CD4-positive, alpha-beta T cell treated with Interleukin-1 beta for 1 hour (primary cell): ENCODE measurements at places on chromosomes 16 and 17.

DNA sequence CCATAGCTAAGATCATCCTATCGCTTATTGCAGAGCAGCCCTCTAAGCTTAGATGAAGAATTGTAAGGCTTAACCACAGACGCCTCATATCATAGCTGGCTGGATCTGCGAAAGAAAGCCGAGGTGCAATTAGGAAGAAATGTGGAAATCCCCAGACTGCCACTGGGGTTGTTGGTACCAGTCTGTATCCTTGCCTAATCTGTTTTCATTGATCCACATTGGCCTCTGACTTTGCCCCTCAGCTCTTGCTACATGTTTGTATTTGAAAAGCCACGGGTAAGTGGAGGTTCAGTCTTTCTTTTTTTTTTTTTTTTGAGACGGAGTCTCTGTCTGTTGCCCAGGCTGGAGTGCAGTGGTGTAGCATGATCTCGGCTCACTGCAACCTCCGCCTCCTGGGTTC is 48.9 kb downstream of the TANGO6 start:
- DNase-seq = no peak

GRCh38 chr16:86663685-86664521 is 85.6 kb downstream of the FOXL1 start:
- DNase-seq = no peak

DNA sequence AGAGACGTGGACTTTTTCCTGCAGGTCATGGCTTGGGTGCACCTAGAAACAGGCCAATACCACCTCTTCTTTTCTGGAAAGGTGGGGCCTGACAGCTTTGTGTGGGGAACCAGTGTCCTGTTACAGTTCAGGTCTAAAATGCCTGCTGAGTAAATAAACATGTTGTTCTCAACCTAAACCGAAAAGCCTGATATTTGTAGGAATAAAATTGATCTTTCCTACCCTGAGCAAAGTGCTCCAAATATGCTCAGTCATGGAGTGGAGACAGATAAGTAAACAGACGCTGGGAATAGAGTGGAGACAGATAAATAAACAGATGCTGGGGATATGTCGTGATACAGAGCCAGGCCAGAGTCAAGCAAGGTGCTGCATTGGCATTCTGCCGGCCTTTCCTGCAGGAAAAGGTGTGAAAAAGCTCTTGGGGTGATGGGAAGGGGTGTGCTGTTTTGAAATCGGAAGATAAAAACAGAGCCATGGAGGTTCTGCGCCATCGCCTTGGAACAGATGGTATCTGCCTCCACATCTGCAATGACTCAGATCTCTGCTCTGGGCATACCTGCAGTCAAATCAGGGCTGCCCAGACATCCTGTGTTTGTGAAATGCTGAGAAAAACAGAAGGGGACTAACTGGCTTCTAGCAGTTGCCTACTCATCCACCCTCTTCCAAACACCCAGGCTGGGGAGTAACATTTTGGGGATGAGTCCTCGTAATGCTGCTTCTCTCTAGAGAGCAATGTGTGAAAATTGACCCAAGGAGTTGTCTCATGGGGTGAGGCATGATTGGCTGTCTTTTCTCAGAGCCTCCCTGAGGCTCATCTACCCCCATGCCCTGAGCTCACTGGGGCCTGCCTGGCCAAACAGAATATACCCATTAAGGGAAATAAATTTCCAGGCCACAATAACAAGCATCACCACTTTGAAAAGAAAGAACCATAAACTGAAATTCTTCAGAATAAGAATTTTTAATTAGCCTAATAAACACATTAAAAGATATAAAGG is 16.8 kb upstream of the TRPV2 start:
- no peak for DNase-seq

DNA sequence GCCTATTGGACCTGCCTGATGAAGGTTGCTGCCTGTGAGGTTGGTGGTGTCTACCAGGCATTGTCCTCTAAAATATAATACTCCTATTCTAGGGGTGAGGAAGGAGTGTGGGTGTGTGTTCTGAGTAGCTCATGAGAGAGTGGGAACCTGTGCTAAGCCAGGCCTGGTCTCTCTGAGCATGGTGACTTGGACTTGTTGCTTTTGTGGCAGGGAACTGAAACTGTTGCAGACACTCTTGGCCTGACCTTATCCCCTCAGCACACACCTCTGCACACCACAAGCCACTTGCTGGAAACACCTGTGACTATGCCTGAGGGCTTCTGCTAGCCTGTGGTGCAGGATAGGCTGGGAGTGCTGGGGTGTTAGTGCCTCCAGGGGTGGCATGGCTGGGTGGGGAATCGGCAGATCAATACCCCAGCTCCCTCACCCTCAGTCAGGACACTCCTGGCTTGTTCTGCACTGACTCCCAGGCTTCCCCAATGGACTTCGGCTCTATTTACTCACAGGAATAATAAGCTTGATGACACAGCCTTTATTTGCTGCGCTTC is 29.9 kb downstream of the PLCG2 start:
- peak; percentile 77 for DNase-seq

GRCh38 chr17:27951872-27952271 is 58.7 kb upstream of the LYRM9 start:
- DNase-seq = no peak

GRCh38 chr17:62696256-62696655 is 68.8 kb downstream of the MRC2 start:
- DNase-seq = no peak

- DNase-seq = peak; percentile 62
Measured at GRCh38 chr16:71883168-71883848, 674 bp downstream of the ZNF821 start.

DNA sequence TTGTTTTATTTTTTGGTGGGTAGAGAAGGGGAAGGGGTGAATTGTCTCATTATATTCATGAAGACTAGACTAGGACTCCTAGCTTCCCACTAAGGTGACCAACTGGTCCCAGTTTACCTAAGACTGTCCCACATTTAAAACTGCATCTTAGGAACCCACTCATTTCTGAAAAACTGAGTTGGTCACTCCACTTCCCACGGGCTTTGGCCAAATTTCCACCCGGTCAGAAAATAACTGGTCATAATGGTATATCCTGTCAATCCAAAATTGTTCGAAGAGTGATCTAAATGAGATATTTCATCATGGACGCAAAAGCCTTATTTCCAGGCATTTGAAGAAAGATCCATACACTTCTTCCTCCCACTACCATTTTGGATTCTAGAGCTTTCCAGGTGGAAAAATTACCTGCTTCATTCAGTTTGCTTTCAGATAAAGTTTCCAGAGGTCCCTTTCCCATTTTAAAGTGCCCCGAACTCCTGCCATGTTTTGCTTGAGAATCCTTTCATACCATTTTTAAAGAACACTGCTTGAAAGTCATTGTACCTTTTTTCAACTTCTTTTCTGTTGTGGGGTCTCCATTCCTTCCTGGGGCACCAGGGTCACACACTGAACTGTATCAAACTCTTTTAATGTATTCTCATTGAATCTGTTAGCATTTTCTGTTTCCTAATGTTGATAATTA is 21.8 kb upstream of the ZFHX3 start:
- no peak for DNase-seq
